Hematopoietic multipotent progenitor cell treated with erythropoietin and hydrocortisone succinate and interleukin-3 and kit ligand, for 6 days (in vitro differentiated cells): ENCODE measurements at places on chromosomes 16 and 17.

- DNase-seq, result no peak
Measured at GRCh38 chr17:27555339-27555738, 75.6 kb upstream of the LGALS9 start.

GRCh38 chr16:50915120-50915519, 173.2 kb downstream of the CYLD start:
- no peak for DNase-seq

DNA sequence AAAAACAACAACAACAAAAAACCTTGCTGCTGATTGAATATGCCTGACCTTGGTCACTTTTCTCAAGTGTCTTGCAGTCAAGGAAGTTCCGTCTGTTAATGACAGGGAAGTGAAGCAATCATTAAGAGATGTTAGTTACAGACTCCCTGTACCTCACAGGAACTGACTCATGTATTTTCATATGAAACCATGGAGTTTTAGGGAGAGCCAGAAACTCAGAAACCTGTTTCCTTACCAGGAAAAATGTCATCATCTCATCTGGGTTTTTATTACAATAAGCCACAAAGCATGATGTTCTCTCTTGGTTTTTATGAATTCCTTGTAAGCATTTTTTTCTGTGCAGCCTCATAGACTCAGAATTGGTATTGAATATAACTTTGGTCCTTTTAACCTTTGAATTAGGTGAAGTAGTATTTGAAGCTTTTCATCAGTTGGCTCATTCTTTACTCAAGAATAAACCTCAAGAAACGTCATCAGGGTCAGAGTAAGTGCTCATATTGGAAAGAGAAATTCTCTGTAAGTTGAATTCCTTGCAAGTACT, 10.3 kb downstream of the LYRM1 start:
- DNase-seq, result peak; percentile 72

- peak; percentile 19 for DNase-seq
Measured at GRCh38 chr17:9181640-9182039, 160.3 kb downstream of the NTN1 start.

DNA sequence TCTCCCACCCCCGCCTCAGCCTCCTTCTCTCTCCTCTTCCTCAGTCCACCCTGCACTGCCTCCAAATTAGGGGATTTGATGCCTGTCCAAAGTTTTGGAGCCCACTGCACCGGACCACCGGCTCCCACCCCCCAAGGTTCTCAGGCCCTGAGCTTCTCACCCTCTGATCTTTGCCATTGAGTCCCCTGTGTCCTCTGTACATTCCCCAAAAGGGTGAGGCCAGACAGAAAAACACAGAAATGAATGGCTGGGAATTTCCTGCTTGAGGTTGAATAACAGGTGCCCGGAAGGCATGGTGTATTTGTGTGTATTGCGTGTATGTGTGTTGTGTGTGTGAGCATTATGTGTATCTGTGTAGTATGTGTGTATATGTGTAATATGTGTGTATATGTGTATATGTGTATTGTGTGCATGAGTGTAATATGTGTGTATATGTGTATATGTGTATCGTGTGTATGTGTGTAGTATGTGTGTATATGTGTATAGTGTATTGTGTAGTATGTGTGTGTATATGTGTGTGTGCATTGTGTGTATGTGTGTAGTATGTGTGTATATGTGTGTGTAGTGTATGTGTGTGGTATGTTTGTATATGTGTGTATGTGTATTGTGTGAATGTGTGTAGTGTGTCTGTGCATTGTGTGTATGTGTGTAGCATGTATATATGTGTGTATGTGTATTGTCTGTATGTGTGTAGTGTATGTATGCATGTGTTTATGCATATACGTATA, 16.0 kb upstream of the CCL17 start:
- DNase-seq, result no peak

DNA sequence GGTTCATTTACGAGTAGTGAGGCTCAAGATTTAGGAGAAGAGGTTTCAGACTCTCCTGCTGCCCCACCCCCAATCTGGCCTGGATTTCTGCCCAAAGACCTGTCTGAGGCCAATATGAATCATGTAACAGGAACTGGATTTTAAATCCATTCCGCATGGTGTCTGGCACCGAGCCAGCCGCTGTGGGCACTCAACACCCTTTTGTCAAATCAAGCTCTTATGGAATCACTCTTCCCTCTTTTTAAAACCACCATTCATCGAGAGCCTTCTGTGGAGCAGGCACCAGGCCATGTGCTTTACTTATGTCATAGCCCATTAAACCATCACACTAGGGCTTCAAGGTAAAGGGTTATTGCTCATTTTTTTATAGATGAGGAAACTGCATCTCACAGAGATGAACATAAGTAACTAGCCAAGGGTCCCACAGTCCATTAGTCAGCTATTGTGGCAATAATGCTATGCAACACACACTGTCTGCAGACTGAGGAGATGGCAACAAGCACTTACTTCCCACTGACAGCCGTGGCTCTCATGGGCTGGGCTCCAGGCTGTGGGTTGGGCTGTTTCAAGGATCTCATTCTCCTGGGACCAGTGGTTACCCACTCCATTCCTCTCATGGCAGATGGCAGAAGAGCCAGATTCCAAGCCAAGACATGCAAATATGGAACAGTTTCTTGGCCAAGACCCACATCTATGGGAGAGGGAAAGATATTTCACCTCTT, 93.6 kb downstream of the WSCD1 start:
- DNase-seq, result no peak

DNA sequence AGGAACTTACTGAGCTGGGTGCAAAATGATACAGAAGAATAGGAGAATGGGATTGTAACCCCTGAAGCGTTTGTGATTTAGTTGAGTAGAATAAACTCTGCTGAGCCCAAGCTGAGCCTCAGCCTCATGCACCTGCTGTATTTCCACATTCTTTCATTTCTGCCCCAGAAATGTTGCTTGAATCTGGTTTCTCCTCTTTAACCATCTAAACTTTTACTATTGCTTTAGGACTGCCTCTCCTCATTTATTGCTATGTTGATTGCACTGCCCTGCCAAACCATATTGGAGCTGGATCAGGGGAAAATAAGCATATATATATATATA, 64.8 kb downstream of the PITPNC1 start:
- no peak for DNase-seq

DNA sequence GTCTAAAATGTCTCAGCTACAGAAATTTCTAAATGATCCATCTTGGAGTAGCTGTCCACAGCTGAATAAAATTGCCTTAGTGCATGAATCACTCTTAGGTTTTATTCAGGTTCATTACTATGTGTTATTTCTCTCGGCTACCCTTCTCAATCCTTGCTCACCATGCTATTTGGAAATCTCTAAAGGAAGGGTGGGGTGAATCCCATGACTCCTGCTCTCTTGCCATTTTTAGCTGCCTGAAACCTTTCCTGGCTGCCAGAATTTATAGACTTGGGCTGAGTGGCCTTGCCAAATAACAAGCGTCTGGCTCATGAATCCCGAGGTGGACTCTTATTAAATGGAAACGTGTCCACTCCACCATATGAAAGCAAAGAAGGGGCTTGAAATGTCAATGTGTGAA, 936.1 kb upstream of the SOX9 start:
- DNase-seq, result no peak

GRCh38 chr17:77566151-77566550, 392.4 kb upstream of the TNRC6C start:
- no peak for DNase-seq

GRCh38 chr17:61536422-61536955, 54.5 kb downstream of the NACA2 start:
- no peak for DNase-seq

GRCh38 chr17:7479213-7480088, at the start of gene ZBTB4:
TSS of gene ZBTB4 (minus strand) at chr17:7479631. CDS start at chr17:7466801, 12,830 bp downstream.
- DNase-seq, result peak; percentile 69

DNA sequence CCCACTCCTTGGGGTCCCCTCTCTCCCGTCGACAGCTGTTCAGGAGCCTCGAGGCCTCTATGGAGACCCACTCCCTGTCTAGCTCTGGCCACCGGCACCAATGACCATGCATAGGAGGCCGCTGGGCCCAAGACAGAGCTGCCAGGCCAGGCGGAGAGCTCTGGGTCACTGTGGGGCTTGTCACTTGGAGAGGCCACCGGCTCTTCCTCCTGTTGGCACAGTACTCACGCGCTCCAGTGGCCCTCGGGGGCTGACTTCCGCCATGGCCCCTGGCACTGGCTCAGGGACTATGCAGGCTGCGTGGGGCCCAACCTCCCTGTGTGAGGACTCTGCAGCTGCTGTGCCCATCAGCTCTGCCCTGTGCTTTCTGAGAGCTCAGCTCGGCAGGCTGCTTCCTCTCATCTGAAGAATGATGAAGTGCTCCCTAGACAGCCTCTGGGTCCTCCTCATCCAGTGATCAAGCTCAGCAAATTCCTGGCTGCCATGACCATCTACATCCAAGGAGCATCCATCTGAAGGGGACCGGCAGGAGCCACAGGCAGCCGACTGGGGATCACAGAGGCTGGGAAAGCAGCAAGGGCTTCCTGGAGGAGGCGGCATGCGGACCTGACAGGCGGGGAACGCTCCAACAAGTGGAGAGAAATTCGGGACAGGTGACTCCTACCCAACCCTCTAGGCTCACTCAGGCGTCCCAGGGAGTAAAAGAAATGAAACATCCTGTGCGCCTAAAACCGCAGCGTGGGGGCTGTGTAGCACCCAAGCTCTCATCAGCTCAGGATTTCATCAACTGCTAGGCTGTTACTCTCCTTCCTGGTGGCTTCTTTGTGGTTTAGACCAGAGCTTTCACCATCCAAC, 16.8 kb downstream of the GALNS start:
- DNase-seq, result no peak

- DNase-seq, result no peak
Measured at GRCh38 chr17:42709561-42709960, 27.2 kb downstream of the CNTNAP1 start.

GRCh38 chr17:21302711-21303425, 18.4 kb downstream of the MAP2K3 start:
- no peak for DNase-seq
